ENCODE measurements at places on chromosomes 11 and 22.
A peak's percentile ranks its signal among the peaks of the same experiment; 100 is the strongest.

GRCh38 chr11:9535189-9535781 lies 38.2 kb upstream of the WEE1 start:
- DNase-seq: peak; percentile 51

DNA sequence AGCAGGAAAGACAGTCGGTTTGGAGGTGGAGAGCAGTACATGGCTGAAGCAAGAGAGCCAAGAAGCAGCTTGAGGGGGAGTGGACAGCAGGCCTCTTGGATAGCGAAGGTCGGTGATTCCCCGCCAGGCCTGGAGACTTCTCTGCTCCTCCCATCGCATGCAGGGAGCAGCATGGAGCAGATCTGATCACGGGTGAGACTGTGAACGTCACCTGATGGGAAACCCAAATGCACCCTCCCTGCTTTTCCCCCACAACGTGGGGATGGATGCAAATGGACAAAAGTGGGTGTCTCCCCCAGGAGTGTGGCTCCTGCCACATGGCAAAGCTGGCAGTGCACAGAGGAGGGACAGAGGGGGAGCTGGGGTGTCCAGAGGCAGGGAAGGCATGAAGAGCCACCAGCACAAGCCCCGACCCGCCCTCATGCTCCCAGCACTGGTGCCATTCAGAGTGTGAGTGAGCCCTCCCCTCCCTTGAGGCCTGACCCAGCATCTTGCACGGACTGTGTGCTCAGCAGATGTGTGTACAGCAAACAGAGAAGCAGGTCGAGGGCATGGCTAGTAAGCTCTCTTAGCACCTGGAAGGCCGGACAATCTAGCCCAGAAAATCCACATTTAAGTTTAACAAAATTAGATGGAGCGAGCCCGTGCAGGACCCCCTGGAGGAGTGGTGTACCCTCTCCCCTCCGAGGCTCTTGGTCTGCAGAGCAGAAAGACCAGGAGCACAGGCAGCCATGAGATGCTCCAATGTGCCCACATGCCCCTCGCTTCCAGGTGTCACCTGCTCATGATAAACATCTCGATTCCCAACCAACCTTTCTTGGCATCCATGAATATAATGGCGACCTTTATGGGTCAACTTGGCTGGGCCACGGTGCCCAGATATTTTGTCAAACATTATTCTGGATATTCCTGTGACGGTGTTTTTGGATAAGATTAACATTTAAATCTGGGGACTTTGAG lies 661.7 kb downstream of the TBC1D22A start:
- no peak for DNase-seq

DNA sequence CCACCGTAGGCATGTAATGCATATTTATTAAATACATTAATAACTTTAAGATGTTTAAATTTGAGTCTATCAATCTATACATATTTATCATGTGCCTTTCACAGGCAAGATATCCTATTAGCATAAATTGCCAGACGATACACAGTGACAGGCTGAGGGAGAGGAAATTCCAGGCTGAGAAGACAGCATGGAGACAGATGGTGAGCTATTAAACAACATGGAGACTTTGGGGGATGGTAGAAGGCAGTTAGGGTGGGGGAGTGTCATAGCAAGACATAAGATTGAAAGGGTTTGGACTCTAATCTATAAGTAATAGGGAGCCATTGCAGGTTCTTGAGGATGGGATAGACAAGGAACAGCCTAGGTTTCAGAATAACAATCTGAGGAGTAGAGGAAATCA lies 138.5 kb downstream of the NXPE2 start:
- DNase-seq: no peak

DNA sequence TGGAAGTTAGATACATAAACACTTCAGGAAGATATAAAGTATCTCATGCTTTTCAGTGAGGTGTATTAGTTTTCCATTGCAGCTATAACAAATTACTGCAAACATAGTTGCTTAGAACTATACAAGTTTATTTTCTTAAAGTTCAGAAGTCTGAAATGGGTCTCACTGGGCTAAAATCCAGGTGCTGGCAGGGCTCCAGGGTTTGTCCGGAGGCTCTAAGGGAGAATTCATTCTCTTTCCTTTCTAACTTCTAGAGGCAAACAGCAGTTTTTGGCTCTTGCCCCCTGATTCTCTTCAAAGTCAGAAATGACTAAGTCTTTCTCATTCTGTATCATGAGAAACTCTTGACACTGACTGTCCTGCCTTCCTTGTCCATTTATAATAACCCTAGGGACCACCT lies 138.8 kb downstream of the AASDHPPT start:
- DNase-seq: no peak

DNA sequence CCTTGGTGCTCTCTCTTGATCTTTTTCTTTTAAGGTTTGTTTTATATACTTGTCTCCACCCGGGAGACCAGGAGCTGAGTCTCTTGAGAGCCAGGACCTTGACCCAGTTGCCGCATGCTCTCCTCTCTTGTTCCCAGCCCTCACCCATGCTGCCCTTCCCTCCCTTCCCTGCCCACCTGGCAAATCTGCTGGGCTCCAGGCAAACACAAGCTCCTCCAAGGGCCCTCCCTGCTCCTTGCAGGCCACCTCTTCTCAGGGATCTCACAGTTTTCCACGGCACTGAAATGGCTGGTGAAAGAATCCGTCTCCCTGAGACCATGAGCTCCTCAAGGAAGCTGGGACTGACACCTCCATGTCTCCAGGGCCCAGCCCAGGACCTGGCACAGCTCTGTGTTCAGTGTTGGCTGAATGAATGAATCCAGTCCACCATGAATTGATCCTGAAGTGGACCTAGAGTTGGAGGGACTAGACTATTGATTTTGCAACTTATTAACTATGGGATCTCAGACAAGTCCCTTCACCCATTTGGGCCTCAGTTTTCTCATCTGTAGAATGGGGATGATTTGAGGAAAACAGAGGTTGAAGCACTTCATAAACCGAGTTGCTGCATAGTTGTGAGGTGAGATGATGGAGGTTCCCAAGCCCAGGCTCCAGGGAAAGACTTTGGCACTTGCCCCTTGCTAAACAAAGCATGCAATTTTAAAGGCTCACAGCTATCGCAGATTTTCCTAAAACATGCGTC lies 25.1 kb upstream of the FBLN1 start:
- DNase-seq: no peak

- peak; percentile 35 for DNase-seq
Observed at GRCh38 chr11:119721129-119722120, 7.6 kb downstream of the NECTIN1 start.

DNA sequence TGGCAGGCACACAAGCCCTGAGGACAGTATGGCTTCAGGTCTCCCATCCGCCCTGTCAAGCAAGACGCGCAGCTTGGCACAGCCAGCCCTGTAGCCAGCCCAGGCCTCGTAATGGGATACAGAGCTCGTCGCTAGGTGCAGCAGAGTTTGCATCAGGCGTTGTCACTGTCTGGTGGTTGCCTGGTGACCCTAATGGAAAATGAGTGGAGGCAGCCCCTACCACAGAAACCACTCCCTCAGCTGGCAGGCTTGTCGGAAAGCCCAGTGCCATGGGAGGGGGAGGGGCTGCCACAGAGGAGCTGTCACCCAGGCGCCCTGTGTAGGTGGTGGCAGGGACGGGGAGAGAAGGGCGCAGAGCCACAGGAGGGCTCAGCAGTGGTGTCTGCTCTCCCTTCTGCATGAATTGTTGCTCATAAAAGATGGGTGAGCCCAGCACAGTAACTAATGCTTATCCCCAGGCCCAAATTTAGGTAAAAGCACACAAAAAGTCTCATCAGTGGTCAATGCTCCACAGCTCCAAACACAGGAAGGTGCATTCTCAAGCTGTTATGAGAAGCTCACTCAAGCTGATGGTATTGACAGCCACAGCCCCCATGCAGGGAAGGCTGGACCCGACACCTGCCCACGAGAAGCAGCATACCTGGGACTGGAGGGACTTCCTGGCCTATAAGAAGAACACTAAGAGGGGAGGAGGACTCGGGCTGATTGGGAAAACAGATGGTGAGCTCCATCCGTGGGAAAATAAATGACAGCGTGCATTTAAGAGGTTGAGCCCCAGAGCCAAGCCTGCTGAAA lies 164.6 kb downstream of the ETS1 start:
- DNase-seq: no peak

- DNase-seq: no peak
Observed at GRCh38 chr22:23682827-23683355, 7.9 kb upstream of the RGL4 start.

DNA sequence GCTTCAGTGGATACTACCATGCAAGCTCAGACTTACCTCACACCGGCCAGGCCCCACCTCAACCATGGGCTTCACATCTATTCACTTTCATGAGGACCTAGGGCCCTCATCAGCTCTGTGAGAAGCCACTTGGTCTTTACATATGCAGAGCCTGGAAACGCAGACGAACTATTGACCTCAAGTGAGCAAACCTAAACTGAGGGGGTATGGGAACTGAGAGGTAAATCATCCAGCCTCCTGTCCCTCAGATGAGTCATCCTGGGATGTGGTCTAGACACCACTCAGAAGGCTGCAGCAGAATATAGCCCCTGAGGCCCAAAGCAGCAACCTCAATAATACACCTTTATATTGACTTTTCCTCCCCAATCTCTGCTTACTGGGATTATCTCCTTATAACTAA lies 578.0 kb downstream of the INSC start:
- DNase-seq: peak; percentile 23

DNA sequence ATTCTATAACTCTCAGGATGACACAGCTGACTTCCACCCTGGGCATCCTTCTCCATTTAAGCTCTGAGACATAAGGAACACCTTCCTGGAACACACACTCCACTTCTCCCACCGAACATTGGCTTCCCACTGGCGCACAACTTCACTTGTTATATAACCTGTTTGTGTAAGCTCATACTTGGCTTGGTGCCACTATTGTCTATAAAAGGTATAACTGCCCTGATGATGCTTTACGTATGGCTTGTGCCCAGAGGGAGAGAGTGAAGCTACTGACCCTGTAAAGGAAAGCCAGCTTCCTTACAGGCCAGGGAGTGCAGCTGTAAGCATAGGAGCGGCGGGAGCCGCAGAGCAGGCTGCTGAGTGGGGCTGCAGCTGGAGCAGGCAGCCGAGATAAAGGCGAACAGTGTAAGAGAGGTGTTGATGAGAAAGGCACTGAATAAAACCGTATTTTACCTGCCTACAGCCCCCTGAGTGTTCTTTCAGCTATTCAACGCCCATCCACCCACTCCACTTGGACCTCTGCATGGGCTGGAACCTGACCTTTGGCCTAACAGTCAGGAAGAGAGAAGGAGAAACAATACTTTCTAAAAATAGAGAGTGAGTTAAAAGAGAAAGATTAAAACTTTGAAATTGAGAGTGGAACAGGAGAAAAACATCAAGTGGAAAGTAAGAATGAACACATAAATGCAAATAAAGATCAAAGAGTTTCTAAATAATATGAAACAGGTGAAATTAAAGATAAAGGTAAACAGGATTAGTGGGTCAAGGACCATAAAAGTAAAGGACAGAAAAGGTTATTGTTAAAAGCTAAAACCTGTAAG lies 252.1 kb upstream of the ARHGAP42 start:
- no peak for DNase-seq

DNA sequence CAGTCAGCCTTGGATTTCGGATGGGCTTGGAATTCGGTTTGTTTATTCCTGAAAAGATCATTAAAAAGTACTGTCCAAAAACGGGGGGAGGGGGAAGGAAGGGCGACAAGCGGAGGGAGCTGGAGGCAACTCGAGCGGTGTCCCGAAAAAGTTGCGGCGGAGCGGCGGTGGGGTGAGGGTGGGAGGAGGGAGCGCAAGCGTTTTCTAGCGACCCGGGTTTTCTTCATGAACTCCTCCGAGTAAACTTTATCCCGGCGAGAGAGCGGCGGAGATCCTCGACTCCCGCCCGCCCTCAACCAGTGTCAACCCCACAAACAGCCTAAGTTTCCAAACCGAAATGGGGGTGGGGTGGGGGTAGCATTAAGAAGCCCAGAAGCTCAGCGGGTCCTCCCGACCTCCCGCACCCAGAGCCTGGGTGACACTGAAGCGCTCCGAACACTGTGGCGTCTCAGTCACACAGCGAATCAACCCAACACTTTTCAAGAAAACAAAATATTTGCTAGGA lies 133.0 kb upstream of the C11orf58 start:
- DNase-seq: peak; percentile 55

Measured in fibroblast of skin of right biceps (primary cell).